ENCODE measurements at places on chromosomes 1 and 21.
A peak's percentile ranks its signal among the peaks of the same experiment; 100 is the strongest.

- no peaks in the 10 kb centered on the region for H3K27me3 ChIP-seq
- H3K4me1 ChIP-seq, result no peaks in the 10 kb centered on the region
- H3K4me3 ChIP-seq, result no peak overlapping the region
- DNase-seq, result no peak
Observed at GRCh38 chr1:183966487-183966886, 71.0 kb downstream of the COLGALT2 start.

DNA sequence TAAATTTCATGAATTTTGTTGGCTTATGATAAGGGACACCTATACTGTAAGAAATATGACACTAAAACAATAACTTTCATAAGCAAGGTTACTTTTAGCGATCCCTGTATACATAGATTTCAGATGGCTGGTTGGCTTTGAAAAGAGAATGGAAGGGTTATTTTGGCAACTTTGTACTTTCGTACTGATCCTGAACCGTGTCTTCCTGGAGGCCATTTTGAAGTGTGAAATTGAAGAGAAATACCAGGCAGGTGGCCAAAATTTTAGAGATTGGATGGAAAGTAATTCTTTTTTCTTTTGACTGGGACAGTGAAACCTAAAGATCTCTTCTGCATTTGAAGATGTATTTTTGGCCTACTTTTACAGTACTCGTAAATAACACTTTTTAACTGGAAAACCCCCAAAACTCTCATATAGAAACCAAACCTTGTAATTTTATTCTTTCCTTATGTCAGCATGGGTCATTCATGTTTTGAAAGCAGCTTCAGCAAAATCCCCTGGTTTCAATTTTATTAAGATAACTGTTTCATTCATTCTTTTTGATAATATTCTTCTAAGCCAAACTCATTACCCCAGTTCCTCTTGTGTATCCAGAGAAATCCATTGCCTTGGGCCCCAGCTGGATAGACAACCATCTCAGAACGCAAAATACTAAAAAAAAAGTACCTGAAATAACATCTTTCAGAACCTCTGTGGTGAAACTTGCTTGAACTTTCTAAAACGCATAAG is 38.4 kb upstream of the ZNF281 start:
- no peak overlapping the region for H3K27ac ChIP-seq
- no peak for DNase-seq

GRCh38 chr1:229197265-229197585 is 73.7 kb upstream of the RAB4A start:
- no peak overlapping the region for H3K27ac ChIP-seq
- peaks cover 3% of the 10 kb centered on the region for H3K4me1 ChIP-seq
- no peaks in the 10 kb centered on the region for H3K27me3 ChIP-seq
- no peaks in the 10 kb centered on the region for H3K36me3 ChIP-seq
- no peak overlapping the region for H3K4me3 ChIP-seq

DNA sequence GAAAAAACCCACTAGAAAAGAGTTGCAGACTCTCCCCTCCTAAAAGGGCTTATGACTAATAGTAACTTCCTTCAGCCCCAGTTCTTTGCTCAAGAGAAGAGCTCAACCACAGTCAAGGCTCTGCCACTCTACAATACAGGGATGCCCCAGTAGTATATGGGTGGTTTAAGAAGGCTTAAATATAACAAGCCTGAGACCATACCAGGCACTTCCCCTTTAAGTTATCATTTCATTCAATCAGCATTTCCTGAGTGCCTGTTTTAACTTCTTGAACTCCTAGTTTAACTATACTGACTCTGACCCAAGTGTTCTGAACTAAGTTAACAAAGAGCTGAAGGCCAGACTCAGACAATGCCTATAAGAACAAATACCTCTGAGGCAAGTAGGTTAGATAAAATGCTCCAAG is 19.8 kb downstream of the PRPF38A start:
- H3K27me3 ChIP-seq, result no peaks in the 10 kb centered on the region
- H3K36me3 ChIP-seq, result peaks cover 12% of the 10 kb centered on the region
- no peaks in the 10 kb centered on the region for H3K4me1 ChIP-seq
- DNase-seq, result no peak
- H3K27ac ChIP-seq, result no peak overlapping the region

DNA sequence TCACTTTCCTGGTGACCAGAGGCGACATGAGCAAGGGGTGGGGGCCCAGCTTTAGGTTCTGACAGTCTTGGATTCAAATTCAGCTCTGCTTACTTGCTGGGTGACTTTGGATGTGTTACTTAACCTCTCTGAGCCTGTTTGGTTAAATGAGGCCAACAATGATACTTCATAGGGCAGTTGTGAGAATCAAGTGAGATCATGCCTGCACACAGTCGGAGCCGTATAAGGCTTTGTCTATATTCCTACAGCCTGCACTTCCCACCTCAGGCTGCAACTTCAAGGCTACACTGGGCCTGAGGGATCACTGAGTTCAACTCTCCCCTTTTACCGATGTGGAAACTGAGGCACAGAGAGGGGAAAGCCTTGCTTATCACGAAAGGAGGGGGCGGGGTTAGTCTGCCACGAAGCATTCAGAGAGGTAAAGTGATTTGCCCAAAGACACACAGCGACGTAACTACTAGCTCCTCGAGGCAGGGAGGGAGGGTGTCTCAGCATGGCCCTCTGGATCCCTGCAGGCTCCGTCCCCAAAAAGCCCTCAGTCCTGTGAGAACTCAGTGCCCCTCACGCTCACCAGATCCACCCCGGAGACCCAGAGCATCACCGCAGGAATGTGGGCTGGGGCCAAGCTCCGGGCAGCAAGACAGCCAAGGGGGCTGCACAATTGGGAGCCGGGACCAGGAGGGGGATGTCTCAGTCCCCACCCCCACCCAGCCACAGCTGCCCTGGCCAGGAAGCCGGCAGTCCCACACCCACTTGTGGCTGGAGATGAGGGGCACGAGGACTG is 25.0 kb downstream of the SDC3 start:
- peaks cover 10% of the 10 kb centered on the region for H3K4me1 ChIP-seq
- DNase-seq, result no peak
- no peak overlapping the region for H3K27ac ChIP-seq
- H3K27me3 ChIP-seq, result no peaks in the 10 kb centered on the region
- no peak overlapping the region for H3K4me3 ChIP-seq

- no peaks in the 10 kb centered on the region for H3K4me1 ChIP-seq
- H3K27ac ChIP-seq, result no peak overlapping the region
- no peak for DNase-seq
- H3K36me3 ChIP-seq, result no peaks in the 10 kb centered on the region
Observed at GRCh38 chr1:188761226-188761625, 1716.4 kb downstream of the BRINP3 start.

DNA sequence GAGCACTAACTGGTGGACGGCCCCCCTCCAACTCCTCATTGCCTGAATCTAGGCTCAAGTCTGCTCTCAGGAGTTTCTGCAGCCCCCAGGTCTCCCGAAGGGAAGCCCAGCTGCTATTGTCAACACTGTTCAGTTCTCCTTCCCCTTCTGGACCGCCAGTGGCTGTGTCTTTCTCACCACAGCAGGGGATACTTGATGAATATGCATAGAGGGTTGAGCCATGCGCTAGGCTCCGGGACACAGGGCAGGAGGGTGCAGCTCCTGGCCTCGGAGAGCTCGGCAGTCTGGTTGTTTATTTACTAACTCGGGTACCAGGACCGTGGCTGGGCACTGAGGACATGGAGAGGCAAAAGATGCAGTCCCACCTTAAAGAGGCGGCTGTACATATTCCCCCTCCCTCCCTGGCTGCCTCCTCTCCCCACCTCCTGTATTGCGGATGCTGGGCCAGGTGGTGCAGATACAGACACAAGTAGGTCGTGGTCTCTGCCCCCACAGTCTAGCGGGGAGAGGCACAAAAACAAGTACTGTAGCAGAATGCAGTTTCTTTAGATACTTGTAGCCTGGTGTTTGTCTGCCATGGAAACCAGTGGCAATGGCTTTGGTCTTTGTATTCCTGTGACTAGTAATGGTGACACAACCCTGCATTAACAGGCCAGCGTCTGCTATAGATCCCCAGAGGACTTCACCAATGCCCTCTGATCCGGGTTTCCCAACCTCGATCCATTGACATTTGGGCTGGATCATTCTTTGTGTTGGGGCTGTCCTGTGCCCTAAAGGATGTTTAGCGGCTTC is 26.2 kb downstream of the ARHGEF10L start:
- H3K36me3 ChIP-seq, result no peaks in the 10 kb centered on the region
- peak overlapping the region; percentile 99 for H3K27ac ChIP-seq
- H3K4me1 ChIP-seq, result peaks cover 98% of the 10 kb centered on the region
- DNase-seq, result no peak
- no peak overlapping the region for H3K4me3 ChIP-seq

DNA sequence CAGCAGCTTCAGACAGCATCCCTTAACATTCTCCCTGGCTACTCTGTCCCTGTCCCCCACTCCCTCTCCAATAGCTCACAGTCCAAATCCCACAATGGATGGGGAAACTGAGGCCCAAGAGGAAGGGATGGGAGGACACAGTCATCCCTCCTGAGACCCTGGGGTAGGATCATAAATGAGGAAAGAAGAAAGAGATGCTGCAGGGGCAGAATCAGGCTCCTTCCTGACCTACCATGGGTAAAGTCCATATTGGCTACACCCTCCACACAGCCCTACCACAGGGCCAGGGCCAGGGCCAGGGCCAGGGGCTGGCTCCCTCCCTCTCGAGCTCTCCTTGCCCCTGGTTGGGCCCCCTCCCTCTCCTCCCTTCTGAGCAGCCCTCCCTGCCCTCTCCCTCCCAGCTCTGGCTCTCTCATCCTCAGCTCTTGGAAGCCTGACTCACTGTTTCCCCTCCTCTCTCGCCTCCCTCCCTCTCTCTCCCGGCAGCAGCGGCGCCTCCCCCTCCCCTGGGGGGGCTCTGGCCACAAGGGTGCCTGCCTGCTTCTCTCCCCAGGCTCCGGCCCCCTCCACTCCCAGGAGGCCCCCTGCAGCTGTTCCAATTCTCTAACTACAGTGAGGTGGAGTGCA is 4.9 kb downstream of the AHDC1 start:
- DNase-seq, result peak; percentile 72
- H3K36me3 ChIP-seq, result no peaks in the 10 kb centered on the region
- H3K4me1 ChIP-seq, result peaks cover 57% of the 10 kb centered on the region
- H3K27me3 ChIP-seq, result no peaks in the 10 kb centered on the region
- H3K4me3 ChIP-seq, result peak overlapping the region; percentile 56

GRCh38 chr1:12165342-12165741 is 1.4 kb upstream of the TNFRSF1B start:
- H3K4me1 ChIP-seq, result peaks cover 14% of the 10 kb centered on the region
- no peaks in the 10 kb centered on the region for H3K36me3 ChIP-seq
- no peaks in the 10 kb centered on the region for H3K27me3 ChIP-seq
- no peak overlapping the region for H3K27ac ChIP-seq

DNA sequence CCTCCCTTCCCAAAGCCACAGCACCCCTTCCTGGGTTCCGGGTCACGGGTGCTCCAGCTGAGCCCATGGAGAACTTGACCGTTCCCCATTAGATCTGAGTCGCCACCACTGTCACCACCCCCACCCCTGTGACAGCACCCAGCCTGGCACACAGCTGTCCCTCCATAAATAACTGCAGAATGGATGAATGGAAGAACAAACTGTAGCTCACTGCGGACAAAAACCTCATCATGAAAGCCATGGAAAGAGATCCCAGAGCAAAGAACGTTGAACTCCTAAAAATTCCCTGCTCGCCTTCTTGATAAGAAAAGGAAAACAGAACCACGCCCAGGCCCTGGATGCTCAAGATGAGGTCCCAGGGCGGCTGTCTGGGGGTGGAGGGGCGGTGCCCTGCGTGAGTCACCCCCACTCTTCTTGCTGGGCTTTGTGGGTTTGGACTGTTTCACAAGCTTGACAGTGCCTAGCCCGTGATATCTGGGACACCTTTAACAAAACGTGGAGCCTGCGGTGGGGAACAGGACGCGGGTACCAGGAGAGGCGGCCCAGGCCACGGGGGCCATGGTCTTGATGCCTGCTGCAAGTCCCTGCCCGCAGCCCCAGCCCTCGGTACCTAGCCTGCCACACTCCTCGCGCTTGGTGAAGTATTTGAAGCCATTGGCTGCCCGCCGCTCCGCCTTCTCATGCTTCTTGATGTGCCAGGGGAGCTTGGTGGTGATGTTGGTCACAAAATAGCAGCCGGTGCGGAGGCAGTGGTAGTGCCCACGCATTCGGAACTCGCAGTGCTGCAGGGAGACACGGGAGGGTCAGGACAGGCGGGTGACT is 151.9 kb downstream of the CASZ1 start:
- H3K36me3 ChIP-seq, result peaks cover 29% of the 10 kb centered on the region
- H3K4me1 ChIP-seq, result peaks cover 15% of the 10 kb centered on the region
- no peak overlapping the region for H3K4me3 ChIP-seq
- DNase-seq, result no peak
- no peak overlapping the region for H3K27ac ChIP-seq
- no peaks in the 10 kb centered on the region for H3K27me3 ChIP-seq

DNA sequence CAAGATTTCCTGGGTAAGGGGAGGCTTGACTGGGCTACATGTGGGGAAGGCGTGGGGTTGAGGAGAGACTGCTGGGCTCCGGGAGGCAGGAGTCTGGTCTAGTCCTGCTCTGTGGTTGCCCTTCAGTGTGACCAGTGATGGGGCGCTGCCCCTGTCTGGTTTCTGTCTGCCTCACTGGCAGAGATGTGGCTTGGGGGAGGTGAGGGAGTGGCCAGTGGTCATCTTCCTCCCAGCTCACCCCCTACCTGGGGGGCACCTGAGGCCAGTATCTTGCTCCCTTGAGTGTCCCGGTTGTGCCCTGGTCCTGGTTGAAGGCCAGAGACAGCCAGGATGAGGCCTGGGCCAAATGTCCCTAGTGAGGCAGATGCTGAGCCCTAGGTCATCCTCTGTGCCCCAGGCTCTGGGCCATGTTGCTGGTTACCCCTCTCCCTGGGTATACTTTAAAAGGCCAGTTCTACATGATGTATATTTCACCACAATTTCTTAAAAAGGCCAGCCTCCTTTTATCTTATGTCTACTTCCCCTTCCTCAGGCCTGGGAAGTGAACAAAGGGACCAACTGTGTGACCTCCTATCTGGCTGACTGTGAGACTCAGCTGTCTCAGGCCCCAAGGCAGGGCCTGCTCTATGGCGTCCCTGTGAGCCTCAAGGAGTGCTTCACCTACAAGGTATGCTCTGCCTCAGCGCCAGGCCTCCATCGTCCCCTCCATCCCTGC is 10.5 kb downstream of the FAAH start:
- DNase-seq, result no peak
- peaks cover 6% of the 10 kb centered on the region for H3K4me1 ChIP-seq
- no peak overlapping the region for H3K4me3 ChIP-seq
- no peaks in the 10 kb centered on the region for H3K36me3 ChIP-seq
- H3K27me3 ChIP-seq, result no peaks in the 10 kb centered on the region
- H3K27ac ChIP-seq, result no peak overlapping the region

DNA sequence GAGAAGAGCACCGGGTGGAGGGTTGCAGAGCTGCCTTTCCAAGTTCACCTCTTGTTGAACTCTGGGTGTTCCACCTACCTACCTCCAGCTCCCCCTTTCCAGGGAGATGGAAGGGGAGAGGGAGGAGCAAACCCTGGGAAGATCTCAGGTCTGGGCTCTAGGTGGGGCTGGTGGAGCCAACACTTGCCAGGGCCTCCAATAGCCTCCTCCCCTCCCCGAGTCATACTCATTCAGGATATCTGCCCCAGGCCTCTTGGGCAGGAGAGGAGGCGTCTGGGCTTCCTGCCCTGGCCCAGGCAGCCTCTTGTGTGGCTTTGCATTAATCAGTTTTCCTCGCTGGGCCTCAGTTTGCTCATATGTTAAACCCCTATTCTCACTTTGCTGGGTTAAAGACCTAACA is 13.4 kb downstream of the RAP1GAP start:
- H3K4me1 ChIP-seq, result peaks cover 12% of the 10 kb centered on the region
- DNase-seq, result no peak
- no peaks in the 10 kb centered on the region for H3K27me3 ChIP-seq
- H3K27ac ChIP-seq, result no peak overlapping the region
- no peaks in the 10 kb centered on the region for H3K36me3 ChIP-seq
